ENCODE measurements at places on chromosomes 1 and 21. TPM values are rescaled to one million over a fixed set of nuclear protein-coding genes. Genes with fewer than 3 reads are reported as not detected.

DNA sequence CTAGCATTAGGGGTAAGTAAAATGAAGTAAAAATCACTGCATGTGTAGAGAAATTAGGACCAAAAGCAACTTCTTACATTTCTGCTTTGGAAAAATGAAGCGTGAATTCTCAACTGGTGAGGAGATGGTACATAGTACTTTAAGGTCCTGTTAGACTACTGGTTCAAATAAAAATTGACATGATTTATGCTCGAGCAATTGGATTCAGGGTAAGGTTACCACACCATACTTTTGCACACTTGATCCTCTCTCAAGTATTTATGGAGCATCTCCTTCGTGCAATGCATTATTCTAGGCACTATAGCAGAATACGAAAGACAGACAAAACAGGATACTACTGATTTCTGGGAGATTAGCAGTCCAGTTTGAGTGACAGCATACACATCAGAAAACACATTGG, 66.2 kb downstream of the BRINP2 start:
- DNase-seq, result no peak

DNA sequence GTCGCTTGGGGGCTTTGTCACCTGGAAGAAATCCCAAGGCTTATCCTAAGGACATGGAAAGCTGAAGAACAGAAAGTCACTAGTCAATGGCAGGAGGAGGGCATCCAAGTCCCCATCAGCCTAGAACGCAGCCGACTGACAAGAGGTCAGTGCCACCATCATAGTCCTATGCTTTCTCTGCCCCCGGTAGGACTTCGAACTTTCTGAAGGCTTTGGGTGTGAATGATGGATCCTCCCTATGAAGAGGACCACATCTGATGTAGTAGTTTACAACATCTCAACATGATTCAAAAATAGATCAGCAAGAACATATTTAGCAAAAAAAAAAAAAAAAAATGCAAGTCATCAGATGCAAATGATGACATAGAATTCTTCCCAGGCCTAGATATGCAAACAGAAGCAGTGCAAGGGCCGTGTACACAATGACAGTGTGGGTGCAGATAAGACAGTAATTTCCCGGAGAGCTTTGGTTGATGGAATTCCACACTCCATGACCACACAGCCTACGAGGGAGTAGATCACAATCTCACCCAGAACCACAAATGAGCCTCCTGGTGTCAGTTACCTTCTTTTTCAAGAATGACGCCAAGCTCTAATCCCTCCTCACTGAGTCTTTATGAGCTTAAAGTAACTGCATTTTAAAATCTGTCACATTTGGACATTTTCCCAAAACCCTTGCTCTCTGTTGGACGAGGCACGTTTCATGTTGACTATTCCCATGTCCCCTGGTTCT, 88.2 kb downstream of the PSMG1 start:
- peak; percentile 69 for DNase-seq

GRCh38 chr21:19490481-19490880, 1086.9 kb upstream of the TMPRSS15 start:
- no peak for DNase-seq

- DNase-seq, result no peak
Observed at GRCh38 chr1:86409416-86410021, 13.4 kb upstream of the ODF2L start.

Gene HP1BP3
- 71.9 TPM for total RNA-seq

DNA sequence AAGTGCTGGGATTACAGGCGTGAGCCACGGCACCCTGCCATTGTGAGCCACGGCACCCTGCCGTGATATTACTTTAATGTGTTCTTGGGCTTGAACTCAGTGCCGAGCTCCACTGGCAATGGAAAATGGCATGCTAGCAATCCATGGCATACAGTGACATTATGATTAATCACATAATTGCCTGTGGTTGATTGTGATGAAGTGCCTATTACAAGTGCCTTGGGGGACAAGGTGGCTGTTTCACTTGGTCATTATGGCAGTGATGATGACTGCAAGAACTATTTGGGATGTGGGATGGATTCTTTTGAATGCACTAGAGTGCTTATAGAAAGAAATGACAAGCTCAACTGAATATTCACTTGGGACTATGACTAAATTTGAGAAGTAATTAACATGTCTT, 22.3 kb upstream of the HPCAL4 start:
- DNase-seq, result no peak

DNA sequence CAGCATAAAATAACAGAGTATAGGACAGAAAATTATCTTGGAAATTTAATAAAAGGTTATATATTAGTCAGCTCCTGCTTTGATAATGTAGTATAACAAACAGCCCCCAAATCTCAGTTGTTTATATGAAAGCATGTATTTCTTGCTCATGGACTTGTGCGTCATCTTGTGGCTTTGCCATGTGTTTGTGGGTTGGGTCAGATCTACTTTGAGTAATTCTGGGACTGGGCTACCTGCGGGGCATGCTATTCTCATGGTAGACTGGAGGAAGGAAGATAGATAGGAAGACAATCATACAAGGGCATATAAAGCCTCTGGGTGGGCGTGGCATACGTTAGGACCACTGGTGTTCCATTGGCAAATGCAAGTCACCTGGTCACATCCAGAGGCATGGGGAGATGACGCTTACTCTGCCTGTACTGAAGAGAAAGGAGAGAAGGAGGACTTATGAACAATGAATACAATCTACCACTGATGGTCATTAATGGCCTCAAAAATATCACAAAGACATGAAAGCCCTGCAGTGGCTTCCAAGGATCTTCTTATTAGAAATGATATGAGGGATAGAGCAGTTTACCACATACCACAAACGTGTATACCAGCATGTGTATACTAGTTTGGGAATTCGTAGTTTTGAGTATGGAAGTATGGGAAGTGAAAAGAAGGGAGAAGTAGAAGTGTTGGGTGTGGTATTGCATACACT, 267.0 kb downstream of the DISC1 start:
- DNase-seq, result no peak

Gene SIM2
- total RNA-seq, result not detected

Gene FCN3
- total RNA-seq, result 101 TPM

GRCh38 chr1:221444346-221444745, 297.5 kb downstream of the DUSP10 start:
- DNase-seq, result no peak

Gene PRELP
- 6.4 TPM for total RNA-seq

DNA sequence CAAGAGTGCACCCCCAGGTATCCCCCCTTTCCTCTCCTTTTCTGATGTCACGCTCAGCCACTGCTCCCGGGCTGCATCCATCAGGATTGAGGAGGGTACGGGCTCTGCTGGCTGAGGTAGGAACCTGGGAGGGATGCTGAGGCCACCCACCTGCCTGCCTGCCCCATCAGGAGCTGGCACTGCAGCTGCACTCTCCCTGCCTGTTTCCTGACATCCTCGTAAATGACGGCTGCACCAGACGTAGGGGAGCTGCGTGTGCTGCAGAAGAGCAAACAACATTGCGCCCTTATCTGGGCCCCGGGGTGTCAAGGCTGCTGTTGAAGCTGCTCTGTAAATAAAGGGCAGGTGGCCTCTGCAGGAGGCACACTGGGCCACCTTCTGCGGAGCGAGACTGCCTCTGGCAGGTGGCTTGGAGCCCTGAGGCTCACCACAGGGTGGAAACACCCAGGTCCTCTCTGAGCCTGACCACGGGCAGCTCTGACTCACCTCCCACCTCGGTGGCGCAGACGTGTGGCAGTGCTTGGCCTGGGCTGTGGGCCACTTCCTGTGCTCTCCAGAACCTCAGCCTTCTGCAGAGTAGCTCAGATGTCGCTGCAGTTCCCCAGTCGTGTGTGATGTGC, 30.9 kb downstream of the SNAP47 start:
- no peak for DNase-seq

GRCh38 chr21:38841472-38841871, 35.7 kb downstream of the ETS2 start:
- DNase-seq, result no peak

GRCh38 chr1:20078171-20078651, 8.2 kb downstream of the PLA2G5 start:
- DNase-seq, result no peak

- no peak for DNase-seq
Observed at GRCh38 chr1:87333692-87334347, 5.1 kb downstream of the LMO4 start.

- DNase-seq, result no peak
Observed at GRCh38 chr1:203100516-203100869, 14.7 kb upstream of the MYOG start.

GRCh38 chr1:222454782-222455181, 93.1 kb downstream of the HHIPL2 start:
- DNase-seq, result no peak
